ENCODE measurements at places on chromosomes 3 and 15.

DNA sequence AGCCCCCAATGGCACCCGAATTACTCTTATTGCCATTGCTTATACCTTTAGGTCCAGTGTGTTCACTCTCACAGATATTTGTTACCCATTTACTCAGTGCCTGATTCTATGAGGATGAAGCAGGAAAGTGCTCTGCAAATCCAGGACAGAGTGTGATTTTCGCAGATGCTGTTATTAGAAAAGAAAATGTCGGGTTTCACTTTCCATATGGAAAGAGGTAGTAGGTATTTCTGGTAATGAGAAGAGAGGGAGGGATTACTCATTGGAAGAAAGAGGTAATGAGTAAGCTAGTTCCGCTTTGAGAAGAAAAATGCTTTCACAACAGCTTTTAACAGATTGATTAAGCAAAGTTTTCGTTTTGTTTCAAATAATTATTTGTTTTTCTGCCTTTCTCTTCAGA lies 336.3 kb upstream of the CFAP20DC start:
- no peak for DNase-seq

DNA sequence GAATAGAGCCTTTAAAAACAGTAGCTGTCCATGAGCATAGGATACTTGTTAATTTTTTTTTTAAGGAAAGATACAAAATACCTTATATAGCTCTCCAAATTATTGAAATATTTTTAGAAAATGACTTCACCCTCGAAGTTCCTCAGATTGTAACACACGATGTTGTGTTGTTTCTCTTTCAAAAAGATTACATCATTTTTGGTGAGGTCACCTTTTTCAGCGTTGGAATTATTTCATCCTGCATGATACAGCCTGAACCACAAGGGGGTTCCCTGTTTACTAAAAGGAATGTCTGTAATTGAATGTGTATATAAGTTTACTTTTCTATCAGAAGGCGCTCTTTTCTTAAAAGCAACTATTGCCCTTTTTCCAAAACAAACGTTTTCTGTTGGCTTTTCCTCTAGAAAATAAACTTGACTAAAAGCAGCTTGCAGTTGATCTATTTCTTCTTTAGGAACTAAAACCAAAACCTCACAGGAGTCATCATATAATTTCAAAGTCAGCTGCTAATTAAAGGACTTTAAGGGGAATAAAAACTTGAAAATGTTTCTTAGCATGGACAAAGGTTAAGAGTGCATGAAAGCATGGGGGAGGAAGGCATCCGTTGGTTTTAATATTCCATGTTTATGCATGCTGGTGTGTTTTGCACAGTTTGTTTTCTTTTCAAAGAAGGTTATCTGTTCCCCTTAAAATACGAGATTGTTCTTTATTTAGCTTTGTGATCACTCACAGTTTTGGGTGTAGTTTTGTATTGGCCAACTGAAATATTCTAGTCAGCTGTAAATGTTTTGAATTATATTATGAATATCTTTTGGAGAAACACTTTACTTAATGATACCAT lies 29.4 kb downstream of the LYSMD4 start:
- no peak for DNase-seq

GRCh38 chr3:22476976-22477375 lies 726.0 kb upstream of the ZNF385D start:
- no peak for DNase-seq

DNA sequence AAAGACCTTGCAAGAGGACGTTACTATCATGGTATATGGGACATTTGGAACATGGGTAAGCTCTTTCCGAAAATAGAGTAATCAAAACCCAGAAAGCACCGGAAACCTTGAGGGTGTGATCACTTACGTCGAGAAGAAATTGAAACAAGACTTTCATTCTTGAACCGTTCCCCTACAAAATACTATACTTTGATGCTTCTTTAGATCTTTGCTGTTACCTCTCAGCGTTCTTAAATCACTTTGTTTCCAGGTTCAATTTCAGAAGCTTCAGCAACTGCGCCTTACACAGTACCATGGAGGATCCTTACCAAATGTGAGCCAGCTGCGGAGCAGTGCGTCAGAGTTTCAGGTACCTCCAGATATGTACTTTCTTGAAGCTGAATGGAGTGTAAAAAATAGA lies 10.1 kb downstream of the CRTC3 start:
- no peak for DNase-seq

- DNase-seq = no peak
Measured at GRCh38 chr3:85979034-85979433, 1011.9 kb downstream of the VGLL3 start.

GRCh38 chr15:51931638-51932037 lies 39.9 kb downstream of the LEO1 start:
- no peak for DNase-seq

DNA sequence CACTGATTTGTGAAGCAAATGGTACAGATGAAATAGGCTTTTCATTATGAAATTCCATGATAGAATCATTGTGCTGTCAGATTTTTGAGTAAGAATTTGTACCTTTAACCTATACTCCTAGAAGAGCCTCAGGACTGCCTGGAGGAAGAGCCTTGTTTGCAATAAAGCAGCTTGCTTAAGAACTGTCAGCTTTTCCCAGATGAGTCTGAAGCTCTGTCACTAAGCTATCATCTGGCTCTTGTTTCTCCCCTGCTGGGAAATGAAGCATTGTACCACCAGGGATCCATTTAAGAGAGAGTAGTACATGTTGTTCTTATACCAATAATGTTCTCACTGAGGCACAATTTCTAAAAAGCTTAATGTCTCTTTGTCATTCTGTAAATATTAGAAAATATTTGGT lies 85.1 kb upstream of the FLNB start:
- DNase-seq = no peak
